ENCODE measurements at places on chromosomes 6 and 20. TPM values are rescaled to one million over a fixed set of nuclear protein-coding genes. Genes with fewer than 3 reads are reported as not detected.

Gene EFHC1
- 14.0 TPM for total RNA-seq

Gene OPRM1
- total RNA-seq: not detected

Gene CCND3
- 19.4 TPM for total RNA-seq

Gene B3GAT2
- total RNA-seq: not detected

Gene ARFGEF3
- under 0.01 TPM for total RNA-seq

Gene NOTCH4
- 2.2 TPM for total RNA-seq

Gene INSM1
- not detected for total RNA-seq

Gene PSORS1C1
- total RNA-seq: 0.28 TPM

Gene NNAT
- 2.8 TPM for total RNA-seq

Gene FNDC1
- total RNA-seq: not detected

Gene SLC22A2
- total RNA-seq: not detected

Gene SLC26A8
- total RNA-seq: not detected

Gene SYTL3
- 3.6 TPM for total RNA-seq

Gene SAMD3
- 3.1 TPM for total RNA-seq

Gene TPBG
- total RNA-seq: 20.0 TPM

Gene DEK
- total RNA-seq: 33.5 TPM

Gene MYBL2
- total RNA-seq: 21.7 TPM

Gene SCUBE3
- 21.1 TPM for total RNA-seq

Gene GNAS
- total RNA-seq: 377 TPM

Gene NEDD9
- total RNA-seq: 16.7 TPM

Gene LAMA2
- 13.3 TPM for total RNA-seq

Gene MYB
- 0.90 TPM for total RNA-seq

Gene NFYA
- total RNA-seq: 21.9 TPM

Gene RAET1L
- not detected for total RNA-seq

Gene SFTA2
- not detected for total RNA-seq

Gene ID4
- total RNA-seq: 11.1 TPM

Gene CEP162
- total RNA-seq: 4.7 TPM

Gene C6orf58
- not detected for total RNA-seq
